Hepatocyte (in vitro differentiated cells): ENCODE measurements at places on chromosomes 5 and 9. TPM values are rescaled to one million over a fixed set of nuclear protein-coding genes. Genes with fewer than 3 reads are reported as not detected.

The PCDHB16 gene
- 2.2 and 3.4 TPM in 2 replicates for total RNA-seq

The TUSC1 gene
- total RNA-seq, result 7.5 and 11.2 TPM in 2 replicates

The SIT1 gene
- total RNA-seq, result not detected in 2 replicates

The SQSTM1 gene
- total RNA-seq, result 372 and 402 TPM in 2 replicates

The MCTP1 gene
- total RNA-seq, result 5.7 and 8.7 TPM in 2 replicates

The SLC6A19 gene
- total RNA-seq, result 5.2 and 6.7 TPM in 2 replicates

The ZNF483 gene
- 4.4 and 4.6 TPM in 2 replicates for total RNA-seq

The GABRB2 gene
- total RNA-seq, result 0.08 and 0.53 TPM in 2 replicates

The CTSV gene
- total RNA-seq, result 106 and 107 TPM in 2 replicates

The BSPRY gene
- 4.8 and 6.1 TPM in 2 replicates for total RNA-seq

The TDRD7 gene
- 16.1 and 18.2 TPM in 2 replicates for total RNA-seq

The TMEM171 gene
- total RNA-seq, result 1.3 and 2.9 TPM in 2 replicates

The GAS1 gene
- 45.9 and 61.3 TPM in 2 replicates for total RNA-seq

The TAS2R1 gene
- total RNA-seq, result 1.0 TPM in 1 of 2 replicates, not detected in the other
